Stimulated activated CD4-positive, alpha-beta T cell treated with anti-CD3 and anti-CD28 coated beads, Interleukin-2, amount 100 ng/mL, for 48 hours (primary cell): ENCODE measurements at places on chromosomes 6 and 20.

DNA sequence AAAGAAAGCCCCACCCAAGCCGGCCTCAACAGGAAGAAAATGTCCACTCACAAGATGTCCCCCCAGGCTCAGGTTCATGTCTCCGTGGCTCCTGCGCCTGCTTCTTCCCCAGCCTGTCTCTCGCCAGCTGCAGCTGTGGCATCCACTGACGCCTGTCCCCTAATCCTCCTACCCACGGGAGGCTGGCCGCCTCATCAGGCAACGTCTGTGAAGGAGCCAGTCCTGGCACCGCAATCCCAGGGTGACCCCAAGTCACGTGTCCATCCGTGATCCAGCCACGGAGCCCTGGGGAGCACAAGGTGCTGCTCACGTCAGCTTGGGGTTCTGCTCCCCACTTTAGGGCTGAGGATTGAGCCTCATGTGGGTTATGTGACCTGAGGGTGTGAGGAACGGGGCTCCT lies 640.3 kb downstream of the CDH26 start:
- DNase-seq, result no peak

DNA sequence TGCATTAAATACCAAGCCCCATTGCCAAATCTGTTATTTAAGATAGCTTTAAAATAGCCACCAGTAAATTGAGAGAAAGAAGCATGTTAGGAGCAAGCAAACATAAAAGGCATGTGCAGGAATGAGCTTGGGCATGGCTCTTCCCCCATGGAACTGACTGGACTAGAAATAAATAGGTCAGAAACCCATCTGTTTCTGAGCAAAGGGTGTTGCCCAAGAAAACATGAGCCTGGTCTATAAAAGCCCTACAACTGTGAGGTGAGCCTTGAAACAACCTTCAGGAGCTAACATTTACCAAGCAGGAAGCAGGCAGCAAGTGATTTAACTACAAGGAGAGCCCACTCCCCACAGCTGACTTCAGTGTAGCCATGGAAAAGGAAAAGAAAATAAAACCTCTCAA lies 126.3 kb downstream of the C6orf118 start:
- DNase-seq, result no peak

DNA sequence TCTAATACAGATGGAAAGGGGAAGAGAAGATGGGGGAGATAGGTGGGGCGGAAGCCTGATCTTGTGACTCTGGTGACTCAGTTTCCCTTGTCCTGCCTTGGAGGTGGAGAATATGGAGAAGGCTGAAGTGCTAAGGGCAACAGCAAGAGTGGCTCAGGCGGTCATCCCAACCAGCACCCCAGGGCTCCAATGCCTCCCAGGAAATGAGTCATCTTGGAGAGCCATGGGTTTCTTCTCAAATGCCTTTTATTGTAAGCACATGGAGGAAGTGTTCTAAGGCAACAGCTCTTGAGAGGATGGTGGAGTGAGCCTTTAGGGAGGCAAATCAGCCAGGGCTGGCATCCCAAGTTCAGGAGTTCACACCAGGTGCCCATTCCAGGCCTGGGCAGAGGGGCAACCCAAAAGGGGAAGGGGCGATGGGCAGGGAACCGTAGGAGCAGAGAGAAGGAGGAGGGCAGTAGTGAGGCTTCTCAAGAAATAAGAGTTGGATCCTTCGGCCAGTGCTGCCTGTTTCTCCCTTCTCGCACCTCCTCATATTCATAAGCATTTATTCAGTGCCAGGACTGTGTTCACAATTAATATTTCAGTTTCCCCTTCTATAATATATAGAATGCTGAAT lies 13.2 kb upstream of the AHCY start:
- no peak for DNase-seq

DNA sequence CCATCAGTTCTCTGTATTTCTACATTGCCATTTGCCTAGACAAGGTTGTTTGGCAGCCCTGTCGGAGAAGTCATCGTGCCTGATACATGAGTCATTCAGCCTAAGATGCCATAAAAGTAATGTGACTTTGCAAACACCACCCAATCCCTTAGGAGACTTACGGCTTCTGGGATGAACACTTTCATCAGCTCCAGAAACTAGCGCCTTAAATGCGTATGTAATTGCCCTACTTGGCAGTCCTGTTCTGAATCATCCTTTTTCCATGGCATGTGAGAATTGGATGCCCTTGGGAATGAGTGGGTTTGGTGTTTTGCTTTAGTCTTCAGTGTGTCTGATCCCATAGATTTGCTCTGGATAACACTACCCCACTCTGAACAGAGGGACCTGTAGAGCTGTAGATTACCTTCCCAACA lies 158.5 kb downstream of the SASH1 start:
- no peak for DNase-seq

- DNase-seq, result no peak
Observed at GRCh38 chr6:37994223-37994622, 174.7 kb downstream of the ZFAND3 start.

GRCh38 chr6:45419571-45420082 lies 41.9 kb upstream of the SUPT3H start:
- peak; percentile 57 for DNase-seq

DNA sequence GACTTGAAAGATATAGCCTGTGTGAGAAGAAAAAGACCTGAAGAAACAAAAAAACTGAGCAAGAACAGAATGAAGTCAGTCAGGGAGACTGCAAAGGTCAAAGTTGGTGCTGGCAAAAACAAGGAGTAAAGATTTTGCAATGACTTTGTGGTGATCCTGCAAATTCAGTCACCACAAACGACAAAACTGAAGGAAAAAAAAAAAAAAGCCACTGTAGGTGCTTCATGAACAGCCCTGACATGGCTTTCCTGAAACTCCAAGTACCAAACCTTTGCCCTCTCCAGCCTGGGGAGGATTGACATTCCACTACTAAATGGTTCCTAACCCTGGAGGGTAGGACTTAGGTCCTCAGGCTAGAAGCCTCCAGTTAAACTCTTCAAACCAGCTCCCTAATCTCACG lies 114.7 kb upstream of the BEND3 start:
- no peak for DNase-seq

- no peak for DNase-seq
Observed at GRCh38 chr6:125974214-125974866, 12.0 kb upstream of the TRMT11 start.
